ENCODE measurements at places on chromosomes 11 and 22. TPM values are rescaled to one million over a fixed set of nuclear protein-coding genes. Genes with fewer than 3 reads are reported as not detected.

DNA sequence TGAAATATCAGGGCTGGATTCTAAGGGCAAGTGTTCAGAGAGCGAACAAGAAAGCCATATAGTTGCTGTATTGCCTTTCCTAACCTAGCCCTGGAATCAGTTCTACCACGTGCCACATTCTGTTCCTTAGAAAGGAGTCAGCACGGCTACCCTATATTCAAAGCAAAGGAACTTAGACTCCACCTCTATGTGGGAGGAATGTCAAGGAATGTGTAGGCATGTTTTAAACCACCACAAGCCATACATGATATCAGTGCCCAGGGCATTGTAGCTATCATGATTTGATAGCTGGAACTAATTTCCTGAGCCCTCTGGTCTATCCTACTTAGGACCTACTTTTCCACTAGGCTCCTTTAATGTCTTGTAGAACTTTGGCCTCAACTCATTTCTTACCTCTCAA is 2.5 kb upstream of the EIF4ENIF1 start:
- no peaks in the 10 kb centered on the region for H3K36me3 ChIP-seq
- H3K4me1 ChIP-seq = peaks cover 14% of the 10 kb centered on the region
- H3K27ac ChIP-seq = no peak overlapping the region
- H3K4me3 ChIP-seq = no peak overlapping the region
- H3K27me3 ChIP-seq = no peaks in the 10 kb centered on the region
- no peak for DNase-seq

CCDC81 gene
- total RNA-seq = 1.1 TPM

GLYATL1 gene
- 1.5 TPM for total RNA-seq

SCGB1D2 gene
- not detected for total RNA-seq

DNA sequence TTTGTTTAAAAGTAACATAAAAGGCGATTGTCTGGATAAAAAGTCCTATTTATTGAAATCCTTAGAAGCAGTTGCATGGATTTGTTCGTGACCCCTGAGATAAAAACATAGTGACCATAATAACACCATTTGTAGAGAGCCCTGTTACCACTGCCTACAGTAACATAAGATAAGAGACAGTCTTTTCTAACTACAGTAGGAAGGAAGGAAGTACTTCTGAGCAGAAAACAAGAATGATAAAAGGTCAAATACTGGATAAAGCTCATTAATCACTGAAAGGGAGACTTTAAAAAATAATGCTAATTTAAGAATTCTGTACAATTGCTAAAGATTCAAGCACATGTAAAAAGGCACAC is 47.1 kb upstream of the SOX6 start:
- DNase-seq = no peak
- no peak overlapping the region for H3K27ac ChIP-seq
- H3K27me3 ChIP-seq = no peaks in the 10 kb centered on the region
- no peak overlapping the region for H3K4me3 ChIP-seq

DNA sequence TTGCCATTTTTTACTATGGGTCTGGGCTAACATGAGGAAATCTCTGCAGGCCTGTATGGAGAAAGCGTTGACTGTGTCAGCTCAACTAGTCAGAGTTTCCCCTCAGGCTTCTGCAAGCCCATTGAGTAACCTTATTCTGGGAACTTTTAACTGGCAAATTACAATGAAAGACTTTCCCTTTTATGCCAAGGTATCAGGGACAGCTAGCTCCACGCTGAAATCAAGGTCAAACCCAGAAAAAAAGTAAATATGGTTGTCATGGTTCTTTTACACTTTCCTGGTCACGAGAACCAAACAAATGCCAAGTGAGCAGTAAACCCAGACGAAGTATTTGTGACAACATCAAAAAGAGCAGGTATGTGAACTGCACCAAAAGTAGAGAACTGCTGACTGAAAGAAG is 13.8 kb downstream of the OSBP start:
- H3K27me3 ChIP-seq = no peaks in the 10 kb centered on the region
- no peak overlapping the region for H3K27ac ChIP-seq
- no peak overlapping the region for H3K4me3 ChIP-seq
- H3K4me1 ChIP-seq = no peaks in the 10 kb centered on the region
- peaks cover 4% of the 10 kb centered on the region for H3K36me3 ChIP-seq
- no peak for DNase-seq

DNA sequence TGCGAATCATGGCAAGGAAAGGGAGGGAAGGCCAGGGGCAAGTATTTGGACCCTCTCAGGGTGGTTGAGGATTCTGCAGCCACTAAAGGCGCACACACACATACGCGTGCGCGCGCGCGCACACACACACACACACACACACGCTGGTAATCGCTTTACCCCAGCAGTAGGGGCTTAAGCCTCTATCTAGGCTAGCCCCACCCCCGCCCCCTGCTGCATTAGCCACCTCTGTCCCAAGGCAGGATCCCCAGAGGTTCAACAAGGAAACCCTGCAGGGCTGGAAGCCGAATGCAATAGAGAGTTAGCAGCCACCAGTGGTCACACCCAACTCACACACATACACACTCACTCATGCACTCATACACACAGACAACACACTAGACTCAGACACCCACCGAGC is 28.6 kb upstream of the ELFN2 start:
- H3K4me3 ChIP-seq = no peak overlapping the region
- H3K4me1 ChIP-seq = peaks cover 39% of the 10 kb centered on the region

DNA sequence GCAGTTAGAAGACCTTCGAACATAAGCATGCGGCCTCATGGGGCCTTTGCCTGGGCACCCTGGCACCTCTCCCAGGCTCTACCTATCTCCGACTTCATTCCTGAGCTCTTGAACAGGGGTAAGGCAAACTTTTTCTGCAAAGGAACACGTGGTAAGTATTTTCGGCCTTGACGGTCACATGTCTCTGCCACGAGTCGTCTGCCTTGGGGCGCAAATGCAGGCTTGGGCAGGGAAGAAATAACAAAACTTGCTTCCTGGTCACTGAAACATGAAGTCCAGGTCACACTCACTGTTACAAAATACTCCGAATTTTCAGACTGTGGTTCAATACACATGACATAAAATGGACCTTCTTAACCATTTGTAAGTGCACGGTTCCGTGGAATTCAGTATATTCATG is 3.4 kb upstream of the ASCL2 start:
- DNase-seq = no peak
- no peaks in the 10 kb centered on the region for H3K36me3 ChIP-seq
- H3K27ac ChIP-seq = no peak overlapping the region
- peaks cover 16% of the 10 kb centered on the region for H3K4me1 ChIP-seq

DNA sequence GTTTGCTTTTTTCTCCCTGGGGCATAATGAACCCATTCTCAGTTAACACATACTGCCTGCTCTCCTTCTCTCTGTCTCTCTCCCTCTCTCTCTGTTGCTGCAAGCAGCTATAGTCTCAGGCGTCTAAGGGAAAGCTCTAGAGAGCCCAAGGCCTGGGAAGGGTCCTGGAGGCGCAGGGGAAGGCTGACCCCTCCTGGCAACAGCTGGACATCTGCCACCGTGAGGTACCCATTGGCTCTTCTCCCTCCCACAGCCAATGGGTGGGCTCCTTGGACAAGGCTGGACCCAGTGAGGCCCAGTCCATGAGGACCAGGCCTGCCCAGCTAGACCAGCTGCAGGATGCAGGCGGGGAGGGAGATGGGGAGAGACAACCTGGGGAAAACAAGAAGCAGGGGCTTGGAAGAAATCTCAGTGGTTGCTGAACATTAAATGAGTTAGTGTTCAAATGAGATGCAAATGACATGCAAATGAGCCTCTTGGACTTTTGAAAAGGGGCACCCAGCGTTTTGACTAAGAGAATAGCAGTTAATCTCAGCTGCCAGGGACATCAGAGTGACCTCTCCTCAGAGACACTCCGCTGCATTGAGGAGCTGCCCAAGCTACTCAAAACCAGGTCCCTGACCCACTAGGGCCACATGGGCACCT is 349.7 kb downstream of the BUD13 start:
- H3K4me1 ChIP-seq = peaks cover 18% of the 10 kb centered on the region
- DNase-seq = peak; percentile 63
- H3K27me3 ChIP-seq = no peaks in the 10 kb centered on the region
- H3K4me3 ChIP-seq = no peak overlapping the region

BIRC3 gene
- 2.2 TPM for total RNA-seq

GRCh38 chr11:43541993-43542392 is 138.5 kb upstream of the HSD17B12 start:
- no peak overlapping the region for H3K4me3 ChIP-seq
- DNase-seq = no peak
- no peaks in the 10 kb centered on the region for H3K4me1 ChIP-seq
- H3K27me3 ChIP-seq = no peaks in the 10 kb centered on the region
- H3K27ac ChIP-seq = no peak overlapping the region
- H3K36me3 ChIP-seq = no peaks in the 10 kb centered on the region

DNA sequence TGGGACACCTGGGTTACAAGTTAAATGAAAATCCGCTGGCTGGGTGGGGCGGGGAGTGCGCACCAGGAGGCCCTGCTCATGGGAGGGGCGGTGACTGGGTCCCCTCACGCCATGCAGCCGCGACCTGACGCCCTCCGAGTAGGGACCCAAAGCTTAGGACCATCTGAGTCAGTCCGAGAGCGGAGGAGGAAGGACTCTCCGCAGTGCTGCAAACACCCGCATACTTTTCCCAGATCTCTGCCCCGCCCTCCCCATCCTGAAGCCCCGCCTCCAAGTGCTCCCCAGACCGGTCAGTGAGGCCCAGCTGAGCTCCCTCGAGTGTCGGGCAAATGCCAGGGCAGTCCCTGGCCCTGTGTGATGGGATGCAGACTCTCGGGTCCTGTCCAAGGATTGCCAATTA is 6.6 kb upstream of the FLI1 start:
- peak overlapping the region; percentile 10 for H3K4me3 ChIP-seq
- H3K36me3 ChIP-seq = no peaks in the 10 kb centered on the region
- DNase-seq = no peak
- H3K27me3 ChIP-seq = peaks cover 2% of the 10 kb centered on the region
- no peaks in the 10 kb centered on the region for H3K4me1 ChIP-seq
- no peak overlapping the region for H3K27ac ChIP-seq

- no peak for DNase-seq
- no peaks in the 10 kb centered on the region for H3K27me3 ChIP-seq
- no peaks in the 10 kb centered on the region for H3K36me3 ChIP-seq
- H3K4me3 ChIP-seq = no peak overlapping the region
- no peak overlapping the region for H3K27ac ChIP-seq
- peaks cover 4% of the 10 kb centered on the region for H3K4me1 ChIP-seq
Observed at GRCh38 chr11:28535677-28536076, 427.5 kb downstream of the METTL15 start.

- peaks cover 2% of the 10 kb centered on the region for H3K27me3 ChIP-seq
- H3K27ac ChIP-seq = no peak overlapping the region
- H3K36me3 ChIP-seq = no peaks in the 10 kb centered on the region
- no peak for DNase-seq
Observed at GRCh38 chr22:45872659-45873263, 104.2 kb downstream of the WNT7B start.

DNA sequence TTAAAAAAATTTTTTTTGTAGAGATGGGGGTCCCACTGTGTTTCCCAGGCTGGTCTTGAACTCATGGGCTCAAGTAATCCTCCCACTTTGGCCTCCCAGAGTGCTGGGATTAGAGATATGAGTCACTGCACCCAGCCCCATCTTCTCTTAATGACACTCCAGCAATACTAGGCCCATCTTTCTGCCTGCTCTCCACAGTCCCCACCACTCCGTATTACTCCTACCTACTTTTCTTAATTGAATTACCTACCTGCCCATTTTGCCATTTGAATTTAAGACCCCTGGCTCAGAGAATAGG is 2.0 kb upstream of the STIM1 start:
- H3K27ac ChIP-seq = no peak overlapping the region
- H3K4me1 ChIP-seq = peaks cover 15% of the 10 kb centered on the region
- DNase-seq = no peak
- no peaks in the 10 kb centered on the region for H3K27me3 ChIP-seq
- H3K36me3 ChIP-seq = no peaks in the 10 kb centered on the region

POLD4 gene
- 30.8 TPM for total RNA-seq

DNA sequence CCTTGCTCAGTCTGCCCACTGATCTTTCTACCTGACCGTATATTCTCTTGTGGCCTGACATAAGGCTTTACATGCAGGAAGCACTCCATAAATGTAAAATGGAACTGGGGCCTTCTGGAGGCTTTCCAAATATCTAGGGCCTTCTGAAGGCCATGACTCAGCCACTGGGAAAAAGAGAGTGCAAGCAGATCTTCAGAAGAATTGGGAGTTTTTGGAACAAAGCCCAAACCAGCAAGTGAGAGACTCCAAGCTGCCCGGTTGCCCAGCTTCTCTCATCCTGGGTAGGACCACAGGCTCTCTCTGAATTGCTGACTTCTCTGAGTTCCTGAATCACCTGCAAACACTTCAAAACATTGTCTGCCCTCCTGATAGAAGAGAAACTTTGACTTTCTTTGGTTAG is 107.9 kb upstream of the BMAL1 start:
- H3K27me3 ChIP-seq = no peaks in the 10 kb centered on the region
- no peak overlapping the region for H3K4me3 ChIP-seq
- H3K4me1 ChIP-seq = no peaks in the 10 kb centered on the region
- H3K27ac ChIP-seq = no peak overlapping the region

DNA sequence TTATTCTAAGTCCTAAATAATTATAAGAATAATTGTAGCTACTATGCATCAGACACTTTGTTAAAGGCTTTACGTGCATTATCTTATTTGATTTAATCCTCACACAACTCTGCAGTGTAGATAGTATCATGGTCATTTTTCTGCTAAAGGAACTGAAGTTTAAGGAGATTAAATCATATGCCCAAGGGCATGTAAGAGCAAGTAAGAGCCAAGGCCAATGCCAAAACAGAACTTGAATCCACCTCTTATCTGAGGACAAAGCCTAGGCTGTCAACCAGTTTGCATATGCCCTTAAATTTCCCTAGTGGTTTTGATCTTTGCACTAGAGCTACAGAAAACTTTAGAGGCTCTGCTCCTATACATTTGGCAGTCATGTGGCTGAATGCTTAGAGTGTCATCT is 65.6 kb upstream of the OR5AK2 start:
- no peak for DNase-seq
- no peaks in the 10 kb centered on the region for H3K36me3 ChIP-seq
- H3K27ac ChIP-seq = no peak overlapping the region
- H3K4me1 ChIP-seq = no peaks in the 10 kb centered on the region

GRCh38 chr11:25755918-25756584 is 575.9 kb upstream of the ANO3 start:
- no peak for DNase-seq
- H3K4me1 ChIP-seq = no peaks in the 10 kb centered on the region
- no peaks in the 10 kb centered on the region for H3K36me3 ChIP-seq
- no peaks in the 10 kb centered on the region for H3K27me3 ChIP-seq
- H3K4me3 ChIP-seq = no peak overlapping the region

GRCh38 chr11:105230586-105230985 is 91.0 kb upstream of the CARD18 start:
- no peaks in the 10 kb centered on the region for H3K36me3 ChIP-seq
- DNase-seq = no peak
- H3K27ac ChIP-seq = no peak overlapping the region
- no peaks in the 10 kb centered on the region for H3K27me3 ChIP-seq

PIWIL4 gene
- 3.4 TPM for total RNA-seq

GRCh38 chr22:22397292-22397870 is 111.2 kb downstream of the ZNF280B start:
- no peaks in the 10 kb centered on the region for H3K27me3 ChIP-seq
- no peaks in the 10 kb centered on the region for H3K36me3 ChIP-seq
- no peaks in the 10 kb centered on the region for H3K4me1 ChIP-seq
- no peak overlapping the region for H3K27ac ChIP-seq
- H3K4me3 ChIP-seq = no peak overlapping the region

GRCh38 chr22:42871146-42872050 is 14.3 kb upstream of the ARFGAP3 start:
- H3K4me1 ChIP-seq = no peaks in the 10 kb centered on the region
- no peaks in the 10 kb centered on the region for H3K27me3 ChIP-seq
- H3K4me3 ChIP-seq = no peak overlapping the region
- DNase-seq = no peak
- H3K36me3 ChIP-seq = peaks cover 6% of the 10 kb centered on the region
- no peak overlapping the region for H3K27ac ChIP-seq

BDNF gene
- 7.2 TPM for total RNA-seq

- DNase-seq = no peak
- H3K27me3 ChIP-seq = no peaks in the 10 kb centered on the region
- no peaks in the 10 kb centered on the region for H3K36me3 ChIP-seq
- no peak overlapping the region for H3K27ac ChIP-seq
Observed at GRCh38 chr22:44638971-44639760, 62.8 kb upstream of the PRR5 start.

CD3G gene
- 0.32 TPM for total RNA-seq

HORMAD2 gene
- 3.1 TPM for total RNA-seq
